Lower leg skin (tissue), 4 donors: ENCODE measurements at places on chromosomes 11 and 22. TPM values are rescaled to one million over a fixed set of nuclear protein-coding genes. Genes with fewer than 3 reads are reported as not detected.
A peak's percentile ranks its signal among the peaks of the same experiment; 100 is the strongest.

RASGRP2 gene
- 10.0 TPM for total RNA-seq

GRCh38 chr22:46481386-46481785 lies 56.0 kb downstream of the CELSR1 start:
- no peak for DNase-seq

DNA sequence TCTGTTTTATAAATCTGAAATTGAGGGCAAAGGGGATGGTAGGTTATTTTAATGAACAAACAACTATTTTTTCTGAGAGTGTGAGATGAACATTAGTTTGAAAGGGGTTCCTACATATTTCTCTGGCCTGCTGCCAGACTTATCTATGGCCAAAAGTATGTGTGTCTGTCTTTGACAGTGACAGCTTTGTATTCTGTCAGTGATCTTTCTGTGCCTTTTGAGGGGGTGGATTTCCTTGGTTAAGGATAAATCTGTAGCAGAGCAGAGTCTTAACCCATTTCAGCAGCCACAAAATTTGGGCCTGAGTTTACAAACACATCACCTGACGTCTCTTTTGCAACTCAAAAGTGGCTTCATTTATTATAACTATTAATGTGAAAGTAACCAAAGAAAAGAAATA lies 30.9 kb downstream of the ZFTA start:
- no peak for DNase-seq

SLC15A3 gene
- 4.4 TPM for total RNA-seq

- no peak for DNase-seq
These were observed 216.3 kb upstream of the SYN3 start for GRCh38 chr22:33274214-33275072.

RAG2 gene
- total RNA-seq = not detected

DNA sequence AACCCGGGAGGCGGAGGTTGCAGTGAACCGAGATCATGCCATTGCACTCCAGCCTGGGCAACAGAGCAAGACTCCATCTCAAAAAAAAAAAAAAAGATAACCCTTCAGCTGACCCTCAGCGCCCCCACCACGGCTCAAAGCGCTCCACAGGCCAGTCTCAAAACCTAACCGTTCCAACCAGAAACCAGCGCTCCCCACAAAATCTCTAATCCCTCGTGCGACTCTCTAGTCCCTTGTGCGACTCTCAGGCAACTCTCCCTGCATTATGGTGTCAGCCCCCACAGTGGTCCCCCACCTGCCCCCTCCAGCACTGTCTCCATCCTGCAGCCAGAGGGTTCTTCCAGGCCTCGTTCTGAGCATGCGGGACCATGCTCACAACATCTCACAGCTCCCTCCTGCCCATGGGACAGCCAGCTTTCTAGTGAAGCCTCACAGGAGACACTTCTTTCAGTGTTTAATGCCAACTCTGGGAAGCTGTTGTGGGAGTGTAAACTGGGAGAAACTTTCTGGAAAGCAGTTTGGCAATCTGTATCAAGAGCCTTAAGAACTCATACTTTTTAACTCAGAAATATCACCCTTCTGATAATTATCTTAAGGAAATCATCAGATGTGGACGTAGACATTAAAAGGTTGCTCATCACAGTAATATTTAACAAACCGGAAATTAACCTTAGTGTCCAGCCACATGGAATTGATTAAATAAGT lies 4.2 kb upstream of the RASGRP2 start:
- no peak for DNase-seq

GRCh38 chr11:68890490-68891231 lies 13.0 kb downstream of the MRPL21 start:
- DNase-seq = peak; percentile 97

DNA sequence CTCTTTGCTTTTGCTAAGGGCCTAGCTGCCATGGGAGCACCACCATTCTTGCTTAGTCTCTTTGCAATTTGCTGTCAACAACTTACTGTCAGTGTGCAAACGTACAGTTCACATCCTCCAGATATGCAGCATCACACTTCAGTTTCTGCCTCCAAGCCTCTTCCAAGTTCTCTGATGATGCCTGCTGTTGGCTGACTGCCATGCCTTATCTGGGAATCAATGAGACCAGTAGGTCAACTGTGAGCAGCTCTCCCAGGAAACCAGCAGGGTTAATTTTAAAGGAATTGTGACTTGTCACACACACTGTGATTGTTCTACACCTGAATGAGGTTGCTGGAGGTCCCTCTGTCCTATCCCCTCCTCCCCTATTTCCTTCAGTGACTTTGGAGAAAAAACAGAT lies 56.0 kb downstream of the COPB1 start:
- no peak for DNase-seq

DNA sequence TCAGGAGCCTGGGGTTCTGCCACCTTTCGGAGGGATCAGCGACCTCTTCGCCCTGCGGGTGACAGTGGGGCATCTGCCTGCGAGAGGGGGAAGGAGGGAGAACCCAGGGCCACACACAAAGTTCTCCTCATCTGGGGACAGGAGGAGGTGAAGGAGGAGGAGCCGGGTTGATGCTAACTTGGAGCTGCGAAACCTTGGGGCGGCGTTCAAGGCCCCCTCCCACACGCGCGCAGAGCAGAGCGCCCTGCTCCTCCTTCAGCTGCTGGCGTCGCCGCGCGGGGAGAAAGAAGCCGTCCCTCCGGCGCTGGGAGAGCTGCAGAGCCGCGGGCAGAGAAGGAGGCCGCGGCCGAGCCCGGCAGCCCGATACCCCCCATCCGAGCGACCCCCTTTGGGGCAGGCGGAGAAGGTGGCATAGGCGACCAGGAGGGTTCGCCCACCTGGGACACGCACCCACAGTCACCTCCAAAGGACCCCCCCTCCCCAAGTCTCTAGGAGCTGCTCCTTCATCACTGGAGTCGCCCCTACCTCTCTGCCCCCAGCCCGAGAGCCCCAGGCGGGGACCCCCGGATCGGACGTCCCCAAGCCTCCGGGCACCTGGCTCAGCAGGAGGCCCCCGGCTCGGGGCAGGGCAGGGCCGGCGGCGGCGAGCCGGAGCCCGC lies at the start of gene RASD2:
Gene RASD2, plus strand, starts transcription at position 237 of the 659 bp plus-strand sequence. CDS start 5,979 bp downstream, outside the sequence.
- no peak for DNase-seq

VPREB1 gene
- total RNA-seq = not detected

GRCh38 chr22:32617903-32618302 lies 143.3 kb downstream of the FBXO7 start:
- no peak for DNase-seq

A4GALT gene
- total RNA-seq = 9.5 TPM

GRCh38 chr11:69301455-69302401 lies 7.8 kb downstream of the MYEOV start:
- DNase-seq = no peak

DNA sequence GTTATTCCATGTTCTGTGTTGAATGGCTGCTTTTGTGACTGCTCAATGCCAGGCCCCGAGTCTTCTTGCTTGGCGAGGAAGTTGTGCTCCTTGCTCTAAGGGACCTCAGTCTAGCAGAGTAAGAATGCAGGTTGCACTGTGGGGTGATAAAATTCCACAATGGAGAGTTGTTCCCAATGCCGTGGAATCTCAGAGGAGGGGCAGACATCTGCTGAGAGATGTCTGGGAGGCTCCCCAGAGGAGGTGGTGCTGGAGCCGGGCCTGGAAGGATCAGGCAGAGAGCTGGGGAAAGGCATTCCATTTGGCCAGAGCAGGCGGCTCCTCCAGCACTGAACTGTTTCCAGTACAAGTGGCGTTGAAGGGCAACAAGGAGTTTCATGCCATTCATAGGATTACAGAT lies 55.2 kb downstream of the ST3GAL4 start:
- no peak for DNase-seq

FIBP gene
- total RNA-seq = 103 TPM

GRCh38 chr22:39583066-39583667 lies 12.6 kb downstream of the CACNA1I start:
- no peak for DNase-seq

GRCh38 chr22:37282385-37282677 lies at the start of gene CYTH4:
TSS of gene CYTH4 (plus strand) at chr22:37282508. CDS start at chr22:37282570, 62 bp downstream.
- peak; percentile 91 for DNase-seq

SHISA8 gene
- 0.58 TPM for total RNA-seq

- peak; percentile 57 for DNase-seq
These were observed 54.1 kb downstream of the CHRDL2 start for GRCh38 chr11:74677131-74677530.

DNA sequence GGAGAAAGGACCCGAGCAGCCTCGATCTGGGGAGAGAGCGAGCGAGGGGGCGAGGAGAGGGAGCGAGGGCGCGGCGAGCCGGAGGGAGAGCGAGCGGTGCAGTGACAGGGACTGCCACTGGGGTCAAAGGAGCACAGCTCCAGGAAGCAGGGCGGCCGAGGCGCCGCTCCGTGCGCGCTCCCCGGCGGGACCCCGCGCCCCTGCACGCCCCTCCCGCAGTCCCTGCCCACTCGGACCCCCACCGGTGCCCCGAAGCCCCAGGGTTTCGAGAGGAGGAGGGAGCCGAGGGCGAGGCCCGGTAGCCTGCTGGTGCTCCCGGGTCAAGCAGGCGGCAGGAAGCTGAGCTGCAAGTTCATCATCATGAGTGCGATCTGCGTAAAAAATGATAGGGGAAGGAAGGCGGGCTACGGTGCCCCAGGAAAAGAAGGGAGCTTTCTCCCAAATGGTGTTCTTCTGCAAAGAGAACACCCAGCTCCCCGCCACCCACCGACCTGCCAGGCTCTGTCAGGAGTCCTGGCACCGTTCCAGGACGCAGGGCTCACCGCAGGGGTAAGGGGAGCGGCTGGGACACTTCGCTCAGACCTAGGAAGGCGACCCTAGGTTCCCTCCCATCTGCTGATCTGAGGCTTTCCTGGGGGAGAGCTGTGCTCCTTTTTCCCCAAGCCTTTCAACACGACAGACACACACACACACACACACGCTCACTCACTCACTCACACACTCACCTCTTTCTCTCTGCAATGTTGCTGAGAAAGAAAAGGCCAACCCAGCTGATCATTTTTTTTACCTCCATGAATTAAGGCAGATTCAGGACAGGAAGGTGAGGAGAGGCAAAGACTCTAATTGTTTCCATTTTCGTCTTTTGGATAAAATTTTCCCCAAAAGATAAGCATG lies at the start of gene MPPED2:
Gene MPPED2, minus strand, starts transcription at position 103 of the 894 bp plus-strand sequence. CDS start 5,980 bp downstream, outside the sequence.
- DNase-seq = no peak

MRPL21 gene
- 34.0 TPM for total RNA-seq

INS gene
- total RNA-seq = not detected

DNA sequence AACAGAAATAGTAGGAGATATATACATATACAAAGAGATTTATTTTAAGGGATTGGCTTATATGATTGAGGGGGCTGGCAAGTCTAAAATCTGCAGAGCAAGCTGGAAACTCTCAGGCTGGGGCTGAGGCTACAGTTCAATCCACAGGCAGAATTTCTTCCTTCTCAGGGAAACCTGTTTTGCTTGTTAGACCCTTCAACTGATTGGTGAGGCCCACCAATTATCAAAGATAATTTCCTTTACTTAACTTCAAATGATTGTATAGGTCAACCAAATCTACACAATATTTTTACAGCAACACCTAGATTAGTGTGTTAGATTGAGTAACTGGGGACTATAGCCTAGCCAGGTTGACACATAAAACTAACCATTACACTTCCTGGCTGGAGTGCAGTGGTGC lies 4.7 kb upstream of the PLEKHB1 start:
- DNase-seq = no peak

DNA sequence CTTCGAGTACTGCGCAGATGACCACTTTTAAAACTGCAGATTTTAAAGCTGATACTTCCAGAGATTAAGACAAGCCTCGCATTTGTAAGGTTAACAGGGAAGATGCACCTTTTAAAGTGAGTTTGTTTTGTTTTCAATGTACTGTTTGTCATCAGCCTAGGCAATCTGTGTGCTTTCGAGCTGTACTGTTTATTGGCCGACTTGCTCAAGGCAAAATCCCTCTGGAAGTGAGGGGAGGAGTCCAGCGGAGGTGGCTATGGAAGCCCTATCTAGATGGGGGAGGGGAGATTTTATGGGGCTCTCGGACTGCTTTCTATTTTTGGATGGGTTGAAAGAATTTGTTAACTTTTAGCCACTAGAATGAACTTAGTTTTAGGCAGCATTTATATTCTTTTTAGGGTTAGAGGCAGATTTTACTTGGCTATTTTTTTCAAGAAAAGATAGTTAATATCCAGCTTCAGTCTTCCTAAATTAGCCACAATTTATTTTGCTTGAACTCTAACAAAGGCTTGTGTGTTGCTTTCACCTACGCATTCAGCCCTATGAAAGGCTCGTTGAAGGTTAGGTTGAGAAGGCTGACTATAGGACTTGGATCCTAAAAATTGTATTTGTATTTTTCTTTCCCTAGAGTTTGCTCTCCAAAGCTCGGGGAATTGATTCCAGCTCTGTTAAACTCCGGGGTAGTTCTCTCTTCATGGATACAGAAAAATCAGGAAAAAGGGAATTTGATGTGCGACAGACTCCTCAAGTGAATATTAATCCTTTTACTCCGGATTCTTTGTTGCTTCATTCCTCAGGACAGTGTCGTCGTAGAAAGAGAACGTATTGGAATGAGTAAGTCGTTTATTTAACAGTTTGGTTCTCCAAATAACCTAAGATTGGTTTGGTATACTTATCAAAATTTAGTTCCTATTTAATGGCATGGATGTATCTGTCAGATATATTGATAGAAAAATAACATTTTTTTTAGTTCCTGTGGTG lies 2.1 kb downstream of the WEE1 start:
- no peak for DNase-seq

DNA sequence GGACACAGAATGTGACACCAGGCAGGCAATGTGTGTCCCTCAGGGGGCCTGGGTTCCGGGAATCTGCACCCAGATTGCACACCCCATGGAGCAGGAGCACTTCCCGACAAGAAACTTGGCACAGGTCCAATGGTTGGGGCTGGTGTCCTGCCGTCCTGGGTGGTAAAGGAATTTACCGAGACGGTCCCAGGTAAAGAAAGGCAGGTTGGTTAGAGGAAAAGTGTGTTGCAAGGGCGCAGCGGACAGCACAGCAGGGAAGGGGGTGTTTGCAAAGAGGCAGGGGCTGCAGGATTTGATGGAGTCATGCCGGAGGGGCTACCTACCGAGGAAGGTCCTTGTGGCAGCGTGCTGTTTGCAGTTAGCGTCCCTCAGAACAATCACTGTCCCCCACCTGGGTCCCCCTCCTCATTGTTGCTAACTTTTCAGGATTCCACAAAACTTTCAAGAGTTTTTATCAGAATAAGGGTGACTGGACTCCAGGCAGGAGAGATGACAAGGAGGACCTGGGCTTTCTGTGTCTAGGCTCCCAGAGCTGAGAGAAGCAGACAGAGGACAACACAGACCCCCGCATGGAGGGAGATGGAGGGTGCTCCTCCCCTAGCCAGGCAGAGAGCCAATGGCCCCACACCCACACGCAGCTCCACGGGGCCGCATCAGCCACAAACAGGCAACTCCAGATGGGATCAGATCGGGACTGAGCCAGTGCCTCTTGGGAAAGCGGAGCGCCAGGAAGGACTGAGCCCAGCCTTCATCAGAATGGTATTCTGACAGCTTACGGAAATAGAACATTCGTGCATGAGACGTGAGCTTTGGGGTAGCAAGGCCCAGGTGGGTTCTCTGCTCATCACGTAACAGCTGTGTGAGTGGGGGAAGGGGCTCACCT lies 1423.9 kb downstream of the BRD1 start:
- DNase-seq = peak; percentile 79
